A549 treated with GW870086 at 1 μM for 4 hours (cell line): ENCODE measurements at places on chromosomes 16 and 17. TPM values are rescaled to one million over a fixed set of nuclear protein-coding genes. Genes with fewer than 3 reads are reported as not detected.

Gene STH
- total RNA-seq, result not detected in 5 replicates

Gene PCTP
- 15.9 to 22.7 TPM (median 20.2 TPM) in 5 replicates for total RNA-seq

Gene CES4A
- total RNA-seq, result 1.8 to 2.7 TPM (median 2.0 TPM) in 5 replicates

Gene ABCC11
- 0.13 to 0.20 TPM (median 0.16 TPM) in 4 of 5 replicates, not detected in the other for total RNA-seq

Gene FASN
- total RNA-seq, result 102 to 132 TPM (median 126 TPM) in 5 replicates

Gene SPNS2
- total RNA-seq, result 10.8 to 21.8 TPM (median 16.4 TPM) in 5 replicates

Gene C1QTNF1
- 51.8 to 62.2 TPM (median 53.9 TPM) in 5 replicates for total RNA-seq

Gene MAF
- 0.31 to 0.90 TPM (median 0.39 TPM) in 5 replicates for total RNA-seq

Gene KRT25
- not detected in 5 replicates for total RNA-seq

Gene DRC3
- 1.4 to 2.4 TPM (median 1.8 TPM) in 5 replicates for total RNA-seq

Gene EXOC3L1
- total RNA-seq, result 0.09 to 0.30 TPM (median 0.23 TPM) in 3 of 5 replicates, not detected in the others

Gene TBC1D3B
- 2.4 to 3.3 TPM (median 3.0 TPM) in 5 replicates for total RNA-seq

Gene C16orf92
- not detected in 5 replicates for total RNA-seq

Gene LLGL2
- 19.9 to 32.7 TPM (median 28.7 TPM) in 5 replicates for total RNA-seq

Gene ABCA6
- 0.09 TPM in 1 of 5 replicates, not detected in the others for total RNA-seq

Gene EVPLL
- total RNA-seq, result not detected in 5 replicates

Gene FAM171A2
- 2.6 to 4.2 TPM (median 3.5 TPM) in 5 replicates for total RNA-seq

Gene DNASE1L2
- total RNA-seq, result 0.80 to 1.7 TPM (median 1.6 TPM) in 5 replicates

Gene ALDH3A1
- total RNA-seq, result 819 to 1,197 TPM (median 850 TPM) in 5 replicates

Gene KRTAP4-6
- total RNA-seq, result not detected in 5 replicates

Gene CCL7
- 0.25 to 0.50 TPM (median 0.39 TPM) in 3 of 5 replicates, not detected in the others for total RNA-seq

Gene KRTAP2-4
- total RNA-seq, result not detected in 5 replicates

Gene CCL16
- not detected in 5 replicates for total RNA-seq

Gene TBC1D3D
- total RNA-seq, result not detected in 5 replicates

Gene NPTX1
- total RNA-seq, result 81.9 to 151 TPM (median 124 TPM) in 5 replicates

Gene USP43
- total RNA-seq, result 3.3 to 4.6 TPM (median 4.0 TPM) in 5 replicates

Gene INCA1
- 1.1 to 1.9 TPM (median 1.6 TPM) in 5 replicates for total RNA-seq

Gene DLX3
- total RNA-seq, result 0.05 to 0.10 TPM (median 0.07 TPM) in 4 of 5 replicates, not detected in the other

Gene GPR139
- not detected in 5 replicates for total RNA-seq

Gene MYLK3
- 0.02 to 0.15 TPM (median 0.09 TPM) in 4 of 5 replicates, not detected in the other for total RNA-seq
